GM10248 (cell line): ENCODE measurements at places on chromosomes 5 and 9.

DNA sequence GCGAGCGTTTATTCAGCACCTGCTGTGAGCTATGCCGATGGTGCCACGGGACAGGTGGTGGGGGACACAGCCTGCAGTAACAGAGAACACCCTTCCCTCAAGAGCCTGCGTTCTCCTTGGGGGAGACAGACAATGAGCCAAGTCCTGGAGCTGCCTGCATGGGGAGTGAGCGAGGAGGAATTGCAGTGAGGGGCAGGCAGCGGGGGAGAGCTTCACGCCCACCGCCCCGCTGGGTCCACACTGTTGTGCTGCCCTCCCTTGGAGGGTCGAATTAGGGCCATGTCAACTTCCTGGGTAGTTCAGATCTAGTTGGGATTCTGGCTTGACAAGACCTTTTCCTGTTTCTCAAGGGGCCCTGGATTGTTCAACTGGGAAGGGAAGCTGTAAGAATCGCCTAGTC is 55.5 kb upstream of the N4BP3 start:
- DNase-seq: no peak

DNA sequence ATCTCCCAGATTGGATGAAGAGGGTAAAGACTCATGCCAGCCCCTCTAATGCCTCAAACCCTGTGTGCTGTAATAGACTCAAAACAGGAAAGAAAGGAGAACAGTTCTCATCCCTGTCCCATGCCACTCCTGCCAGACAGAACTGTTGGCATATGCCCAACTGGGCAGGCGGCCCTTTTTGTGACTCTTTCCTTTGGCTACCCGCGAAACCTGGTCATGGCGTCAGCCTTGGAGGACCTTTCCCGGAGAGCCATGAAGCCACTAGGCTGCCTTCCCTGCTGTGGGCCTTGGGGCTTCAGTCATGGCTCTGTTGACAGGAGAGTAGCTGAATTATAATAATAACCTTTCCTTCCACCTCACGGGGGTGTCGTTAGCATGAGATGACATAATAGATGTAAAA is 75.9 kb upstream of the SEMA6A start:
- no peak for DNase-seq

- no peak for DNase-seq
These were observed 411.1 kb downstream of the ACTL7B start for GRCh38 chr9:108444400-108445358.

DNA sequence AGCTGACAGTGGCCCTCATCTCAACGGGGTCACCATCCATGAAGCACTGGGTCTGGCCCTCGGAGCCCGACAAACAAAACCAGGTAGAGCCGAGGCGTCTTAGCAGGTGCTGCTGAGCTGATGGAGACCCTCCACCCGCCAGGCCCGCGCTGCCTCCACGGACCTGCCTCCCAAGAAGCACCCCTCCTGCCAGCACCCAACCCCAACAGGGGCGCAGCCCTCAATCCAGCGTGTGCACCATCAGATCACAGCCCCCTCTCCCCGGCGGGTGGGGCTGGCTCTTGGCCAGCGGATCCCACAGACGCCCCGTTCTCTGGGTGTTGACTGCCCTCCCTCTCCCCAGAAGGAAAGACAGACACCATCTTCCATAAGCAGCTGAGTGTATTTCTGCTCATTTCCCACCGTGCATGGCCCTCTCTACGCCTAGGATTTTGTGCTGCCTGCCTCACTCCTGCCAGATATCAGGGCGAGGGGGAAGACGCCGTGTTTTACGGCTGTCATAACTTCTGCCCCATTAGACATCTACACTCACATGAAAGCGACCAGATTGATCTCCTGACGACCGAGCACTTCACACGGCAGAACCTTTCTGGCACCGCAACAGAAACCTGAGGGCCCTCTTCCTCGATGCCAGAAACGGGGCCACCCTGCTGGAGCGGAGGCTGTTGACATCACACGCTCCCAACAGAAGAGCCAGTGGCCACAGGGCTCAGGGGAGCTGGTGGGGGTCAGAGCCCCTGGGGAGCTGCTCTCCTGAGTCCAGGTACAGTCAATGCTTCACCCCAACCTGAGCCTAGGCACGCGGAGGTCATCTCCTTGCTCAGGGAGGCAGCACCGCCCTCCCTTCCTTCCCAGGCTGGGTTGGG is 12.4 kb downstream of the NACC2 start:
- DNase-seq: no peak

DNA sequence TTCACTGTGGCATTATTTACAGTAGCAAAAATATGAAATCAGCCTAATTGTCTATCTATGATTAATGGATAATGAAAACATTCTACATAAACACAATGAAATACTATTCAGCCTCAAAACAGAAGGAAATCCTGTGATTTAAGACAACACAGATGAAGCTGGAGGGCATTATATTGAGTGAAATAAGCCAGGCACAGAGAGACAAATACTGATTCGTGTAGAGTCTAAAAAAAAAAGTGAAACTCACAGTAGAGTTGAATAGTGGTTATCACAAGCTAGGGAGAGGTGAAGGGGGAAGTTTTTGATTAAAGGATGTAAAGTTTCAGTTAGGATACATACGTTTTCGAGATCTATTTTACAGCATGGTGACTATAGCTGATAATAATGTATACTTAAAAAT is 122.2 kb downstream of the ADAMTS6 start:
- no peak for DNase-seq

DNA sequence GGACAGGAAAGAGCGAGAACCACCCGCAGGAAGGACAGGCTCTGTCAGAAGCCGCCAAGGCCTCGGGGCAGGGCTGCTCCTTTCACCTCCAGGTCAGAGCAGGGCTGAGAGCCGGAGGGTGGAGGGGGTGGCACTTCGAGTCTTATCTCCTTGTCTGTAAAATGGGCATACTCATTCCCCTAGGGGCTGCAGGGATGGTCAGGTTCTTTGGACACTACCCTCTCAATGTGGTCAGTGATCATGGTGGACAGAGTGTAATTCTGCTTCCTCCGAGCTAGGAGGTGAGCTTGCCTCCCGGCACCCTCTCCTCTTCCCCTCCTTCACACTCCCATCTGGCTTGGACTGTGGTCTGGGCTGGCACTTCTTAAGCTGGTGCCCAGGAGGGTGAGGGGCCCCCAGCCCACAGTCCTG is 39.6 kb downstream of the RGS3 start:
- DNase-seq: no peak

DNA sequence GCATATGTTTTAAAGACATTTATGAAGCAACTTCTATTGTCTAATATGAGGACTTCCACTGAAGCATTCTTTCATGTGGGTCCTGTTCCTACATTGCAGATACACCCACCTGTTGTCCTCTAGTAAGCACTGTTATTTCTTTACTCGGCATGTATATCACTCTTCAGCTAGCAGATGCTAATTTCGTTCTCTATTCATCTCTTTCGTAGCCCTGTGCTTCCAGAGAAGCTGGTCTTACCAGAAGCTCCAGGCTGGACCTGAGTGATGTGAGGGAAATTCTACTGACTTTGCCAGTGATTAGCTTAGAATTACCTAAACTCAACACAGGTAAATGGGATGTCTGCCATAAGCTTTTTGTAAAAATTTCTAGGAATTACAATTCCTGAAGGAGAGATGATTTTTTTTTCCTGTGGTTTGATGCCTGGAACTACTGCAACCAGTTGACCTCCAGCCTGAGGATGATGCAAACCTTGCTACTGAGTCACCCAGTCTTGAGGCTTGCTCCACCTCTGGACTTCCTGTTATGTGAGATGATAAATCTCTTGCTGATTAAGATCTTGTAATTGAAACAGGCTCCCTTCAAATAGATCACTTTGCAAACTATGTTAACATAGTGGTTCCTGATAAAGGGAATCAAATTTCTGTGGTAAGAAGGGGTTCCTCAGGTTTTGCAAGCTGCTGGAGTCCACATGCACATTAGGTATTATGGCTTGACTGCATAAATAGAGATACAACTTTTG is 52.2 kb upstream of the SPINK5 start:
- DNase-seq: no peak

DNA sequence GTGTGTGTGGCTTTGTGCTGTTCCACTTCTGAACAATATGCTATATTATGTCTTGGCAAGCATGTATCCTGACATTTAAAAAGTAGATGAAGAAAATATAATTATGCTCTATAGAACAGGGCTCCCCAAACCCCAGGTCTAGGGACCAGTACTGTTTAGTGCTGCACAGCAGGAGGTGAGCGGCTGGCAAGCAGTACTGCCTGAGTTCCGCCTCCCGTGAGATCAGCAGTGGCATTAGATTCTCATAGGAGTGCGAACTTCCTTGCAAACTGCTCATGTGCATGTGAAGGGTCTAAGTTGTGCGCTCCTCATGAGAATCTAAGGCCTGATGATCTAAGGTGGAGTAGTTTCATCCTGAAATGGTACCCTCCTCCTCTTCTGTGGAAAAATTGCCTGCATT is 979.1 kb upstream of the CTNND2 start:
- no peak for DNase-seq

GRCh38 chr9:121818841-121819427 is 167.5 kb downstream of the DAB2IP start:
- DNase-seq: no peak

- DNase-seq: no peak
These were observed 19.2 kb downstream of the RIOK2 start for GRCh38 chr5:97163790-97164285.

DNA sequence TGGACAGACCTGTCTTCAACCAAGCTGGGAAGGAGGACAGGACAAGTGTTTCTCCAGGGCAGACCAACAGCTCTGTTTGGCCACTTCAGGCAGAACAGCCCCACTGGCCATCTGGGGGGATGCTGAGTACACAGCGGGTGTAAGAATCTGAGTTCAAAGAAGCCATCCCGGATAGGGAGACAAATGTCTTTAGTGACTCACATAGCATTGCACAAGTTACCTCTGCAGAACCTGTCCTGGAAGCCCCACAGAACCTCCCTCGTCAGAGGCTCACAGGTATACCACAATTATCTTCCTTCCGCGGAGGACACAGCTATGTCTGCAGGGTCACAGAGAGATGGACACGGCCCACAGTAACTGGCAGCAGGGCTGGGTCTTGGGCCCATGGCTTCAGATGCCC is 2.0 kb downstream of the OR2V2 start:
- no peak for DNase-seq
